ENCODE measurements at places on chromosomes 12 and 14.

DNA sequence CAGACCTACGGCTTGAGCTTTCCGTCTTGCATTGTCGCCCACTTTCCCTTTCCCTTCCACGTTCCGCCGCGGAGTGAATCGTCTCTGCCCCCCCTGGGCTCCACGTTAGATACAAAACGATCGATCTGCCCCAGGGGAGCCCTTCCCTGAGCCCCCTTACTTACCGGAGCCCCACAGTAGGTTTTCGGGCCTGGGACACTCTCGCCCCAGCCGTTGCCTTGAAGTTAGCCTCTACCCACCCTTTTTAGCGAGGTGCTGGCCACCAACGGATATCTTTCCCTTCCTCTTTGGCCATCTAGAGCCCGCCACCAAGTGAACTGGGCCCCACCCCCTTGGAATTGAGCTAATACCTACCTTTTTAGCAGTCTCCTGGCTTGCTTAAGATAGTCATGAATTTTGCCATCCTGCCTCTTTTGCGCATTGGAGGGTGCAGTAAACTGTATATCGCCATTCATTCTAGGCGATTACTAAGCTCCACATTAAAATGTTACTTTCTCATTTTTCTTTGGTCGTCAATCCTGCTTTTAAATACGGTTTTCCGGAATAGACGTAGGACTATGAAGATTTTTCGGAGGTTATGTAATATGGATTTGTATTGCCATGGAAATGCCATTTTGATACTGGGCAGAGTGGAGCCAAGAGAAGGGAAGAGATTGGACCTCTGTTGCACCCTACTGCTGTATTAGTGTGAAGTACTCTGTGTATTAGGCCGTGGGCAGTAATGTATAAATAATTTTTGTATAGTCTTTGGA lies 764 bp downstream of the RBM25 start:
- DNase-seq: no peak

DNA sequence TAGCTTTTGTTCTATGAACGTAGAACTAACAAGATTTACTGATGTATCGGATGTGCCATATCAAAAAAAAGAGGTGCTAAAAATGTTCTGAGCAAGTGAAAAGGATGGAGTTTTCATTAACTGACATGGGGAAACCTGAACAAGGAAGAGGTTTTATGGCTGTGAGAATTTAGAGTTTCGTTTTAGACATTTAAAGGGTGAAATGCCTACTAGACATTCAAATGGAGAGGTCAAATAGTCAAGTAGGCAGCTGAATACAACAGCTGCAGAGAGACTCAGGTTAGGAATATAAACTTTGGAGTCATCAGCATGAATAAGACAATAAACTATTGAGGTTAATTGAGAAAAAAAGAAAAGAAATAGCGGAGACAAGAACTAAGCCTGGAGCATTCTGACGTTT lies 364.9 kb upstream of the GARIN6 start:
- DNase-seq: no peak

DNA sequence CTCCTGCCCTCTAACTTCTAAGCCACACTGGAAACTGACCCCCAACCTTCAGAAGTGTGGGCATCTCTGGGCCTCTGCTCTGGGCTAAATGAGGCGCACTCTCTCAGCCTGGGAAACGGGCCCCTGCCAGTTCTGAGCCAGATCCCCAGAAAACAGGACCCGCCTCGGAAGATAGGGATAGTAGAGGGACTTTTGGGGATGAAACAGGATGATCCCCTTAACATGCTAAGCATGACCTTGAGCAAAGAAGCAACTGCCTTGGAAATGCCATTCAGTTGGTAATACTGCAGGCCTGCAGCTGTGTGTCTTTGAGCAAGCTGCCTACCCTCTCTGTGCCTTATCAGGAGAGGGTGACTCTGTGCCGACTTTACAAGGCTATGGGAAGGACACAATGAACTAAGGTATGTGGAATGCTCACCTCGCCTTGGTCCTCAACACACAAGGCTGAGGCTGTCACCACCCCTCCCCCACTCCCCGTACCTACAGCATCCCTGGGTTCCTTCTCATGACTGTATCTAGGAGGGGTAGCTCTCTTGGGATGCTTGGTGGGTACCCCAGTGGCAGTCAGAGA lies 54.0 kb downstream of the NCOR2 start:
- no peak for DNase-seq

GRCh38 chr14:64758025-64758521 lies 53.8 kb downstream of the PLEKHG3 start:
- no peak for DNase-seq

DNA sequence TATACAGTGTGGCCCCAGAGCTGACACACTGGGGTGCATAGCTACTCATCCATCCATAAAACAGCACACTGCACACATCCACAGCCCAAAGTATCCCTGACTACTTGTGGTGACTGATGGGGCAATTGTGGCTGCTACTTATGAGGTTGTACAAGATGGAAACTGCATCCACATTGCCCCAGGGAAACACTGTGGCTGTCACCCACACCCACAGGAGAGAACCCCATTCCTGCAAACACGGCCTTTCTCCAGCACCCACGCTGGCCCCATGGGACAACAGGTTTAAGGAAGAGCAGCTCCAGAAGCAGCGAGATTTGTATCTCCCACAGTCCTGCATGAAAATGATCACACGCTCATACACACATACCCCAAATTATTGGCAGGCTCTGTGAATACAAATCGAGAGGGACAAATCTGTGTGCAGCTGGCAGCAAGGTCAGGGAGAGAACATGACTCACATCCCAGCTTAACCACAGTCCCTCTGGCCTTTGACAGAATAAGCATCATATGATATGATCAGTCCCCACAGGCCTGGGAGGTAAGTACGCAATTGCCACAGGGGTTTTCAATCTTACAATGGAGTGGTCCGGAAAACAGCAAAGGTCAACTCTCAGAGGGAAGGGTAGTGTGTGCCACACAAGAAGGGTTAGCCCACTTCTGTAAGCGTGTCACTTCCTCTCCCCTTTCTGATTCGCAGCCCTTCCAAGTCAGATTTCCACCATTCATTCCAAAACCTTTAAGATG lies 61.9 kb downstream of the ESR2 start:
- peak; percentile 67 for DNase-seq

- DNase-seq: peak; percentile 32
Measured at GRCh38 chr14:42110167-42110566, 503.5 kb downstream of the LRFN5 start.

- DNase-seq: no peak
Measured at GRCh38 chr14:89206389-89207031, 210.5 kb downstream of the FOXN3 start.

- DNase-seq: no peak
Measured at GRCh38 chr12:18651525-18651924, 86.3 kb downstream of the PLCZ1 start.

DNA sequence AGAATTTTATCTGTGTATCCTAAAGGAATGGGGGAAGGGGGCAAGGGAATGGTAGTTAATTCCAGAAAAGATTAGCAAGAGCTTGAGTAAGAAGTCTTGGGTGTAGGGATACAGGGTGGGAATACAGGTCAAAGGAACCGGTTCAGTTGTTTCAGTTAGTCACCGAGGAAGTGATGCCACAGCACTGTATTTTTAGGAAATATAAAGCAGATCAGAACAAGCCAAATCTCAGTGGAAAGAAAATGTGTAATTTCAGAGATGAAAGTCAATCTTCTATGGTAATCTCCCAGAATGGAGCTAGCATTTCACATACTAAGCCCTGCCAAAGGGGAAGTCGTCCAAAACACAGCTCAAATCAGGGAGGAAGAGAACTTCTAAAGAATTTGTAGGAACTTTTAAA lies 4.7 kb upstream of the TUBA1C start:
- peak; percentile 47 for DNase-seq

DNA sequence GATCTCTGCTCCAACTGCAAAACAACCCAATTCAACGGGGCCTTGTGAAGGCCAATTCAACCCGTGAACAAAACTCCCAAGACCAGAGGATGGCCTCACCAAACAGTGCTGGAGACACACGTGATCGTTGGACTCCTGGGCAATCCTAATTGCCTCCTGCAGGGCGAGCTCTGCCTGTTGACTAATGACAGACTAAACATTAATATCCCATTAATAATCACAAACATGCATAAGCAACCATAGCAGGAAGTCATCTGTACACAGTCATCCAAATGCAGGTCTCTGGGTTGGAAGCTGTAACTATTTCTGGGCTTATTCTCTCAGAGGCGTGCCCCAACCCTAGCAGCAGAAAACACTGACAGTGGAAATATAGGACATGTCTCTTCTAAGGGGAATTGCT lies 21.0 kb downstream of the ANAPC5 start:
- DNase-seq: no peak

DNA sequence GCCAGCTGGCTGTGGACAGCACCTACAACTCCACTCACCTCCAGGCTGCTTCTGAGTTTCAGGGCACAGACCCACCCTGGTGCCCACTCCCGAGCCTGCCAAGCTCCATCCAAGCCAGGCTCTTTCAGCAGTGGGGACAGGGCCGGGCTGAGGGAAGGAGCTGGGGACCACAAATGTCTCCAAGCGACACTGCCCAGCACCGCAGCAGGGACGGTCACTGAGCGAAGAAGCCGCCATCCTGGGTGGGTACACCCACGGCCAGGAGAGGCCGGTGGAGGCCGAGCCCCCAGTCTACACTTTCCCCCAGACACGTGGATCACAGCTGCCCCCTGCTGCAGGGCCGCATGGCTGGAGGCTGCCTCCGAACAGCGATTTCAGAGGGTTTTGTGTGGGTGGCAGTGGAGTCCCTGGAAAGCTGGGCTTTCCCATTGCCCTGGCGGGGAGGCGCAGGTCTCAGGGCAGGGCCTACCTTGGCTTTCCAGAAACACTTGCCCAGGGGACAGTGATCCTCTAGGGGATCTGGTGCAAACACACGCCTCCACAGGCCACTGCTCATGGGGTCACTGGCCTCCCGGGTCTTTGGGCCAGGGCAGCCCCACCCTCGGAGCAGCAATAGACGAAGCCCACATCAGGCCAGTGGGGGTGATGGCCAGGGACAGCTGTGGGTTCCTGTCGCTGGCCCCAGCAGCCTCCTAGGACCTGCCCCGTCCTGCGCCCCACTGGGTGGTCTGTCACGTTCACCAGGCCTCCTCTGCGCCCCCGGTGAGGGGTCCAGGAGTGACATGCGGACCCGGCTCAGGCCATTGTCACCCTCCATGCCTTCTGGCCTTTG lies 1.2 kb upstream of the GPR132 start:
- DNase-seq: no peak

DNA sequence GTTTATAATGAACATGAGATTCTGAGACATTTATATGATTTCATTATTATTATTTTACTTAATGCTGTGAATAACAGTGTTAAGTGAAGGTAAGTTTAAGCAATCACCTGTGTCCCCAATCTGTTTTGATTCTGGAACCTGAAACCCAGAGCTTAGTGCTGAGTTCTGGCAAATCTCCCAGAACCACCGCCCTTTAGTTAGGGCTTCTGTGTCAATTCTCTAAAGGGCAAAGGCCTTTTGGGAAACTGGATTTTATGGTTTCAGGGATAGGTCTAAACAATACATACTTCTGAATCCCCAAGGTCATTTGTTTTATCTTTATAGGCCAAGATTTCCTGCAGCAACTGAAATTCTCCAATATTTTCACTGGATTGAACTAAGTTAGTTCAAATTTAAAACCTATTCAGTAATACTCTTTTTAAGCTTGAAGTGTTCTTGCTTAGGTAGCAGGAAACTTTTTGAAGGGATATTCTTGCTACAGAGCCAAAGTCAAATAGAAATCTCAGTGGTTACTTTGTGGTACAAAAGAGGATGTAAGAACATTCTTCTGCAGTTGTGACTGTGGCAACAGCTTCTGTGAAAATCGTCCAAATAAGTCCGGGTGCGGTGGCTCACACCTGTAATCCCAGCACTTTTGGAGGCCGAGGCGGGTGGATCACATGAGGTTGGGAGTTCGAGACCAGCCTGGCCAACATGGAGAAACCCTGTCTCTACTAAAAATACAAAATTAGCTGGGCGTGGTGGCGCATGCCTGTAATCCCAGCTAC lies 10.0 kb upstream of the PKP2 start:
- no peak for DNase-seq

DNA sequence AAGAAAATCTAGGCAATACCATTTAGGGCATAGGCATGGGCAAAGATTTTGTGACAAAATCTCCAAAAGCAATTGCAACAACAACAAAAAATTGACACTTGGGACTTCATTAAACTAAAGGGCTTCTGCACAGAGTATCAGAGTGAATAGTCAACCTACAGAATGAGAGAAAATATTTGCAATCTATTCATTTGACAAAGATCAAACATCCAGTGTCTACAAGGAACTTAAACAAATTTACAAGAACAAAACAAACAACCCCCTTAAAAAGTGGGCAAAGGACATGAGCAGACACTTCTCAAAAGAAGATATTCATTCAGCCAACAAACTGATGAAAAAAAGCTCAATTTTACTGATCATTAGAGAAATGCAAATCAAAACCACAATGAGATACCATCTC lies 44.1 kb upstream of the PZP start:
- DNase-seq: no peak

Data from AG09309 (cell line).